ENCODE measurements at places on chromosomes 7 and 10. TPM values are rescaled to one million over a fixed set of nuclear protein-coding genes. Genes with fewer than 3 reads are reported as not detected.

Gene LRIT1
- total RNA-seq, result not detected

DNA sequence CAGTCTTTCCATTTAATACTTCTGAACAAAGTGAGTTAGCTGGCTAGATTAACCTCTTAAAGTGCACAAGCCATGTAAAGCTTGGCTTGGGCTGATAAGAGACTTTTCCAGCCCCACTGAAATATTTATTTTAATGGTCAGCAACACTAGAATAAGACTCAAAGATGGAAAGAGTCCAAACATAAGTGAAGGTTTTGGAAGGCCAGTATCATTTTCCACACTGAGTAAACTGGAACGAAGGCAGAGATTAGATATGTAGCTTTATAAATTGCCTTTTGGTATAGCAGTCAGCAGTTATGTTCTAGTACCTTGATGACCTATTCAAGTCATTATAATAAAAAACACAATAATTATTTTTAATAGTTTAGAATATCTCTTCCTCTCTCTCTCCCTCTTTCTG is 102.2 kb downstream of the HDAC9 start:
- no peaks in the 10 kb centered on the region for H3K36me3 ChIP-seq
- H3K27me3 ChIP-seq, result no peaks in the 10 kb centered on the region
- H3K4me3 ChIP-seq, result no peak overlapping the region

Gene GDF2
- not detected for total RNA-seq

- H3K36me3 ChIP-seq, result no peaks in the 10 kb centered on the region
- H3K4me3 ChIP-seq, result no peak overlapping the region
- no peak for DNase-seq
- peaks cover 3% of the 10 kb centered on the region for H3K4me1 ChIP-seq
- H3K27me3 ChIP-seq, result no peaks in the 10 kb centered on the region
Observed at GRCh38 chr7:445563-446288, 73.9 kb downstream of the PDGFA start.

Gene HOXA6
- not detected for total RNA-seq

Gene FEZF1
- total RNA-seq, result not detected

- H3K27ac ChIP-seq, result no peak overlapping the region
- DNase-seq, result no peak
- H3K36me3 ChIP-seq, result no peaks in the 10 kb centered on the region
- no peak overlapping the region for H3K4me3 ChIP-seq
- H3K4me1 ChIP-seq, result no peaks in the 10 kb centered on the region
Observed at GRCh38 chr7:17474724-17475344, 176.4 kb downstream of the AHR start.

- no peak for DNase-seq
- no peaks in the 10 kb centered on the region for H3K36me3 ChIP-seq
- H3K4me1 ChIP-seq, result no peaks in the 10 kb centered on the region
- H3K27ac ChIP-seq, result no peak overlapping the region
- H3K4me3 ChIP-seq, result no peak overlapping the region
- H3K27me3 ChIP-seq, result no peaks in the 10 kb centered on the region
Observed at GRCh38 chr7:65809982-65810288, 62.9 kb upstream of the VKORC1L1 start.

DNA sequence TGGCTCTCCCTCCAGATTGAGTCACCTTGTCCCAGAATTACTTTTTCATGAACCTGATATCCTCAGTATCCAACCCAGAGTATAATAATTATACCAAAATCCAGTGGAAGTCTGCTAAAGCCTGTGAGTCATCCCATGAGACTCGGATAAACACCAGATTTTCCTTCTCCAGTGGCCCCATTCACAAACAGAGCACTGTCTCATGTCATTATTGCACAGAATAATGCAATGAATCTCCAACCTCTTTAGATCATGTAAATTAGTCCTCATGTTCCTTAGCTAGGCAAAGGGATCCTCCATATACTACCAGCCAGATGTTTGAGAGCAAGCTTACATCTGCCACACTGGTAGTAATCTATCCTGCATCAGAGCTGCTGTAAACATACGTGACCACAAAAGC is 89.0 kb downstream of the AMPH start:
- H3K27me3 ChIP-seq, result no peaks in the 10 kb centered on the region
- no peak overlapping the region for H3K4me3 ChIP-seq
- H3K27ac ChIP-seq, result no peak overlapping the region
- H3K36me3 ChIP-seq, result no peaks in the 10 kb centered on the region
- no peak for DNase-seq

DNA sequence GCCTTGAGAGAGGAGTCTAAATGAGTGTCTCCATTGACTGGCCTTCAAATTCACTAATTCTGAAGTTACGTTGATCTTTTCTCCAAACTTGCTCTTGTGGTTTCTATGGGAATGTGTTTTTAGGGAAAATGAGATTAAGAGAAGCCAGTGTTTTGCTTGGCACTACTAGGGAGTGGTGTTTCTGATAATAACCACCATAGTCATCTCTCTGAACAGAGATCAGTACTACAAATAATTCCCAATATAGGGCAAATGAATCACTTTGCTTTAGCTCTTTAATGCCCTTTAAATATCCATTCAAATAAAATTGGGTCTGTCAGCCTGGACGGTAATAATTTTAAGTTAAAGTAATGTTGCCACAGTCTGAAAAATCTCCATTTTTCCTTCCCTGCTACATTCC is 90.8 kb downstream of the NRF1 start:
- H3K27me3 ChIP-seq, result no peaks in the 10 kb centered on the region
- no peaks in the 10 kb centered on the region for H3K36me3 ChIP-seq
- no peak overlapping the region for H3K27ac ChIP-seq
- H3K4me3 ChIP-seq, result no peak overlapping the region
- no peak for DNase-seq

GRCh38 chr7:143936087-143937009 is 1.3 kb downstream of the OR2F2 start:
- no peak overlapping the region for H3K4me3 ChIP-seq
- no peak overlapping the region for H3K27ac ChIP-seq
- H3K36me3 ChIP-seq, result no peaks in the 10 kb centered on the region
- DNase-seq, result no peak
- H3K27me3 ChIP-seq, result no peaks in the 10 kb centered on the region

DNA sequence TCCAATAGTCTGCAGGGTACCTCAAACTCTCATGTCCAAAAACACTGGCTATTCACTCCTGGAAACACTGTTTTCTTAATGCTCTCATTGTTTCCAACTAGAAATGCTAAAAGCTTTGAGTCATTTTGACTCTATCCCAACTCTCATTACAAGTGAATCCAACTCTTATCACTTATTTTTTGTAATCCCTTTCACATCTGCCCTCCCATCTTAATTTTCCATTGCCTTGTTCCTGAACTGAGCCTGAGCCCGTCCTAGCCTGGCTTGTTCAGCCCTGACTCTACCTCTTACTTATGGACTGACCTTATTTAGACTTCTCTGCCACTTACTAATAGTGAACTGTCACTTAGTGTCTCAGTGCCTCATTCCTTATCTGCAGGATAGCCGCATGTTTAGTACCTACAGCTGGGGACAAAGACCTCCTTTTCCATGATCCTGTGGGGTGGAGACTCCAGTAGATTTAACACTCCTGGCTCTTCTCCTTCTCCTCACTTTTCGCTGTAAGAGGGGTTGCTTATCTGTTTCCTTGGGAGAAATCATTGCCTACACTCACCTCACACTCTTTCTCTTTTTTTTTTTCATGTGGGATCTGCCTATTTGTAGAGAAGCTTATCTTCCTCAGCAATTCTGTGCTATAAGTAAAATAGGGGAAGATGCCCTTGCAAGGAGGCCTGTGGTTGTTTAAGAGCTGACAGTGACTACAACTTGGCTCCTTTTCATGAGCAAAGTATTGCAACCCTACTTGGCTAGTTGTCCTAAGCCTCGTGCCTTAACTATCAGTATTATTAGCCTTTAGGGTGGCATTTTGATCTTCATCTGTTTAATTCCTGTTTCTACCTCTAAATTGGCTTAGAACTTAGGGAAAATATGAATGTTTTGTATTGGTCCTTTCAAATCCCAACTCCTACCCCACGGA is 56.4 kb downstream of the SLC16A12 start:
- H3K36me3 ChIP-seq, result no peaks in the 10 kb centered on the region
- no peaks in the 10 kb centered on the region for H3K27me3 ChIP-seq
- H3K4me1 ChIP-seq, result no peaks in the 10 kb centered on the region
- DNase-seq, result no peak
- H3K27ac ChIP-seq, result no peak overlapping the region
- no peak overlapping the region for H3K4me3 ChIP-seq

GRCh38 chr7:105309235-105310169 is 79.2 kb downstream of the SRPK2 start:
- no peak overlapping the region for H3K27ac ChIP-seq
- H3K4me1 ChIP-seq, result peaks cover 60% of the 10 kb centered on the region
- DNase-seq, result no peak

GRCh38 chr7:149070372-149071125 is 20.0 kb downstream of the ZNF786 start:
- no peak overlapping the region for H3K4me3 ChIP-seq
- H3K4me1 ChIP-seq, result peaks cover 4% of the 10 kb centered on the region
- DNase-seq, result no peak
- peaks cover 18% of the 10 kb centered on the region for H3K36me3 ChIP-seq
- H3K27me3 ChIP-seq, result no peaks in the 10 kb centered on the region

- H3K27me3 ChIP-seq, result no peaks in the 10 kb centered on the region
- H3K27ac ChIP-seq, result no peak overlapping the region
- no peak for DNase-seq
- peaks cover 37% of the 10 kb centered on the region for H3K4me1 ChIP-seq
- no peak overlapping the region for H3K4me3 ChIP-seq
- H3K36me3 ChIP-seq, result no peaks in the 10 kb centered on the region
Observed at GRCh38 chr7:132441935-132442334, 134.3 kb downstream of the PLXNA4 start.

DNA sequence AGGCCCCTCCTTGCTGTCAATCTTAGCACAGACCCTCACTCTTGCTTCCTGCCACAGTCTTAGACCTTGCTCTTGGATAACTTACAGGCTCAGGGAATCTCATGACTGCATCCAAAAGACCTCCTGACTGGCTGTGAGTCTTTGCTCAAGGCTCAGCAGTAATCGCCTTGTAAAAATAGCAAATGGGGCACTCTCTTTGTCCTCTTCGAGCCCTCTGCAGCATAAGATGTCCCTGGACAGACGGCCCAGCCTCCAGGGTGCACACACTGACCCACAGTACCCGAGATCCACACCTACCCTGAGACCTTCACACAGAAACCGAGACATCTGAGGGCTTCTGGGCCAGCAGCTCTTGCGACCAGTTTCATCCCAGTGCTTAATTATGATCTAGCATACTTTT is 65.9 kb upstream of the DDC start:
- no peaks in the 10 kb centered on the region for H3K27me3 ChIP-seq
- no peaks in the 10 kb centered on the region for H3K4me1 ChIP-seq
- no peaks in the 10 kb centered on the region for H3K36me3 ChIP-seq

Gene ZYX
- 145 TPM for total RNA-seq

- H3K4me3 ChIP-seq, result no peak overlapping the region
- H3K36me3 ChIP-seq, result no peaks in the 10 kb centered on the region
- H3K27me3 ChIP-seq, result no peaks in the 10 kb centered on the region
- H3K27ac ChIP-seq, result no peak overlapping the region
- no peaks in the 10 kb centered on the region for H3K4me1 ChIP-seq
- no peak for DNase-seq
Observed at GRCh38 chr10:57145548-57145947, 784.5 kb upstream of the ZWINT start.

- no peaks in the 10 kb centered on the region for H3K4me1 ChIP-seq
- H3K4me3 ChIP-seq, result no peak overlapping the region
- H3K27ac ChIP-seq, result no peak overlapping the region
- H3K27me3 ChIP-seq, result no peaks in the 10 kb centered on the region
- H3K36me3 ChIP-seq, result no peaks in the 10 kb centered on the region
Observed at GRCh38 chr7:29022291-29022988, 64.3 kb upstream of the TRIL start.

- no peak for DNase-seq
- no peak overlapping the region for H3K27ac ChIP-seq
- H3K36me3 ChIP-seq, result no peaks in the 10 kb centered on the region
- H3K4me1 ChIP-seq, result no peaks in the 10 kb centered on the region
Observed at GRCh38 chr10:71587941-71588573, 131.5 kb downstream of the C10orf105 start.

Gene CHAT
- not detected for total RNA-seq

Gene NRBF2
- total RNA-seq, result 17.8 TPM

DNA sequence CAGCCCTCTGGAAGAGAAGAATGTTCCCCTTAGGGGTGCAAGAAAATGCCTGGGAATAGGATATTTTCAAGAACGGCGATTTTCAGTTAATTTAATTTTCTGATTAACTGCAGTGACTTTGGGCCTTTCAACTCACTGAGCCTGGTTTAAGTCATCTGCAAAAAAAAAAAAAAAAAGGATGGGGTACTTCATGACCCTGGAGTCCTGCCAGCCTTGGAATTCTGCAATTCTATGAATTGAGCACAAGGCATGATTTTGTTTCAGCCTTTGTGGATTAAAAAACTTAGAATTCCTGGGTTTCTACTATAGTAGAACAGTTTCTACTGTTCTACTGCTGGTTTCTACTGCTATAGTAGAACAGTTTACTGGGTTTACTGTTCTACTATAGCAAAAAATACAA is 58.3 kb upstream of the CALD1 start:
- no peaks in the 10 kb centered on the region for H3K27me3 ChIP-seq
- H3K4me3 ChIP-seq, result no peak overlapping the region
- DNase-seq, result no peak
- no peaks in the 10 kb centered on the region for H3K4me1 ChIP-seq
- no peak overlapping the region for H3K27ac ChIP-seq
- H3K36me3 ChIP-seq, result no peaks in the 10 kb centered on the region

Gene EN2
- not detected for total RNA-seq

Gene TRIM50
- total RNA-seq, result not detected

Gene GPNMB
- total RNA-seq, result 32.5 TPM

DNA sequence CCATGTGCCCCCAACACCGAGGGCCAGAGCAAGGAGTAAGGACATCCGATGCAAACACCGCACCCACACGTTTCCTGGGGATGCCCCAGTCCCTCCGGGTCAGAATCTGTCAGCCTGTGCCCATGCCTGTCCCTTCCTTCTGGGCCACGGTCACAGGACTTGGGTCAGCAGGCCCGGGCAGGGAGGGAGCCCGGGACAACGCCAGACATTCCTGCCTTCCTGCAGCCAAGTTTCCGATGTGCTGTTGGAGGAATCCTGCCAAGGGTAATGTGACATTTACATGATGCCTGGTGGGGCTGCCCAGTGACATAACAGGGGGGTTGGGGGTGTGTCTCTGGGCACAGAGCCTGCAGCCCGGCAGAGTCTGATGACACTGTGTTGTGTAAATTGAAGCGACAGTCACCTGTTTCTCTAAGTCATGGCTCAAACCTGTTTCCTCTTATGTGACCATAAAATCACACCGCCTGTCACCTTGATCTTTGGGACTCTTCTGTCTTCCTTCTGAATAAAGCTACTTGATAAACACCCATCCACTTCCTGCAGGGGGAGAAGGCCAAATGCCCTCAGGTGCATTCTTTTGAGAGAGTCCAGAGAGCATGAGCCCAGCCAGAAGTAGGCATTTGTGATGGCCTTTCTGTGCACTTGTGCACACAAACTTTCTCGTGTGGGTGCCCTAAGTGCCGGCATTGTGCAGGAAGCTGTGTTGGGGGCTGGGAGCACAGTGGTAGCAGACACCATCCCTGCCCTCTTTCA is 175.3 kb upstream of the RHEB start:
- H3K4me3 ChIP-seq, result no peak overlapping the region
- H3K36me3 ChIP-seq, result no peaks in the 10 kb centered on the region
- H3K4me1 ChIP-seq, result no peaks in the 10 kb centered on the region
- DNase-seq, result no peak
- H3K27me3 ChIP-seq, result no peaks in the 10 kb centered on the region

- H3K36me3 ChIP-seq, result no peaks in the 10 kb centered on the region
- H3K4me1 ChIP-seq, result no peaks in the 10 kb centered on the region
- H3K27me3 ChIP-seq, result no peaks in the 10 kb centered on the region
- no peak overlapping the region for H3K4me3 ChIP-seq
- DNase-seq, result no peak
Observed at GRCh38 chr10:43046288-43046991, 30.4 kb upstream of the RET start.

Gene OR9A2
- not detected for total RNA-seq

Gene CCDC172
- total RNA-seq, result not detected

Measured in CD4-positive, alpha-beta memory T cell (primary cell).